ENCODE measurements at places on chromosomes 11 and 22.
A peak's percentile ranks its signal among the peaks of the same experiment; 100 is the strongest.

GRCh38 chr11:46363455-46364005, 16.3 kb downstream of the DGKZ start:
- no peak for DNase-seq

DNA sequence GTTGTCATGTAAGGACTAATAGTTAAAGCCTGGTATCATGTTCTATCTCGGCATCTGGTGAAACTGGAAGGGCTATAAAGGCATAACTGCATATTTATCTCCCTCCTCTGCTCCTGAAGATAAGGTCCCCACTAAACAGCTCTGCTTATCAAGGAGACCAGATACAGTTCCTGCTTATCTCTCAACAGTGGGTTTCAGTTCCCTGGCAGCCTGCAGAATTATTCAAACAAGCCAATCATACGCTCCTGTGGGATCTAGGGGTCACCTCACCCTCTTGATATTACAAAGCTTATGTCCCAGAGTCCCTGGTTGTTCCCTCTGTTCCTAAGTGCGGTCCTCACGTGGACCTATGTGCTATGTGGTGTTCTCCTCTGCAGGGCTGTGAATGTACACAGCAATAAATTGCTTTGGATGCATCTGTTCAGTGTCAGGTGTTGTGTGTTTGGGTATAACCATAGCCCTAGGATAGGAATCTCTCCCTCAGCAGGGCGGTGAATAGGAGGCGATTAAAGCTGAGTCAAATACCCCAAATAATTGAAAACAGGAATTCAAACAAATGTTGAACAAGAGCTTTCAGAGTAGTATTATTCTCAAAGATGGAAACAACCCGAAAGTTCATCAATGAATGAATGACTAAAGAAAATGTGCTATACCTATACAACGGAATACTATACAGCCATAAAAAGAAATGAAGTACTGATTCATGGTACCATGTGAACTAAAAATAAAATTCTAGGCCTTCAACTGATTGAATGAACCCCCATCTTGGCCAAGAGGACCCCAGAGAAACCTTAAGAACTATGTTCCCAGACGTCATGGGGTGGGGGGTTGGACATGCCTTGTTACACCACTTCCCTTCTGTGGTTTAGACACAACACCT, 3.1 kb upstream of the OOSP4A start:
- DNase-seq, result peak; percentile 63

DNA sequence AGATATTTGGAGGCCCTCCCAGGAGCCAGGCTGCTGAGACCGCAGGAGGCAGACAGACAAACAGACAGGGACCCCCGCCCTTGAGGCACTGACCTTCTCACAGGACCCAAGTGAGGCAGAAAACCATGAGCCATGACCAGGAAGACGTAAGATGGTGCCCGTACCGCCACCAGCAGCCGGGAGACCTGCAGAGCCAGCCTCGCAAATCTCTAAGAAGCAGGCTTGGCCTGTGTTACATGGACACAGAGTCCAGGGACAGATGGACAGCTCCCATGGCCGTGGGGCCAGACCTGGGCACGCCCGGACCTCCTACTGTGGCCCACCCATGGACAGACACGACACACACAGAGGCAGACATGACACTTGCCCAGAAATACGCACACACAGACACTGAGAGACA, 30.7 kb upstream of the TOLLIP start:
- DNase-seq, result no peak

- peak; percentile 74 for DNase-seq
Measured at GRCh38 chr11:46387919-46388618, 3.5 kb downstream of the CHRM4 start.

DNA sequence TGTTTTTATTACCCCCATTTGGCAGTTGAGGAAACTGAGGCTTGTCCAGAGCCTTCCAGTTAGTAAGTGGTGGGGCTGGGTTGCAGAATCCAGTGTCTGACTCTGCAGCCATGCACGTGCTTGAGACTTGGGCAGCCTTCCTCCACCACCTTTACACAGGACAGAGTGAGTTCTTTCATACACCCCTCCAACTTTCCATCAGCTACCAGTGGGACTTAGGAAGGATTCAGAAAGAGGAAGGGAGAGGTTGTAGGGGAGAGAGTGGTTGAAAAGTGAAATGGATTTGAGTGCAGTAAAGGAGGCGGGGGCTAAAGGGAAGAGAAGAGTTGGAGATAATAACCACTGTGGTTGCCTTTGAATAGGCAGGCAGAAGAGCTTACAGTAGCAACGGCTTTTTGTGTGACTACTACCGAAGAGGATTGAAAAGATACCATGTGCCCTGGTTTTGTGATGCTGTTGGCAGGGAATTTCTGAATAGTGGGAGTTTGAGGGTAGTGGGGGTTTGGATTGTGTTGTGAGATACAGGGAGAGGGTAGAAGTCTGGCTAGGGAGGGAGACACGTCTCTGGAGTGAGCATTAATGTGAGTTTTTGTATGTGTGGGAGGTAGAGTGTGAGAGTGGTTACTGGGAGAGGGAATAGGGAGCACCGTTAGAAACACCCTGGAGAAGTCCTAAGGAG, 1.7 kb downstream of the UVRAG start:
- DNase-seq, result peak; percentile 84

- no peak for DNase-seq
Measured at GRCh38 chr11:86416494-86416893, 41.8 kb downstream of the CCDC81 start.

DNA sequence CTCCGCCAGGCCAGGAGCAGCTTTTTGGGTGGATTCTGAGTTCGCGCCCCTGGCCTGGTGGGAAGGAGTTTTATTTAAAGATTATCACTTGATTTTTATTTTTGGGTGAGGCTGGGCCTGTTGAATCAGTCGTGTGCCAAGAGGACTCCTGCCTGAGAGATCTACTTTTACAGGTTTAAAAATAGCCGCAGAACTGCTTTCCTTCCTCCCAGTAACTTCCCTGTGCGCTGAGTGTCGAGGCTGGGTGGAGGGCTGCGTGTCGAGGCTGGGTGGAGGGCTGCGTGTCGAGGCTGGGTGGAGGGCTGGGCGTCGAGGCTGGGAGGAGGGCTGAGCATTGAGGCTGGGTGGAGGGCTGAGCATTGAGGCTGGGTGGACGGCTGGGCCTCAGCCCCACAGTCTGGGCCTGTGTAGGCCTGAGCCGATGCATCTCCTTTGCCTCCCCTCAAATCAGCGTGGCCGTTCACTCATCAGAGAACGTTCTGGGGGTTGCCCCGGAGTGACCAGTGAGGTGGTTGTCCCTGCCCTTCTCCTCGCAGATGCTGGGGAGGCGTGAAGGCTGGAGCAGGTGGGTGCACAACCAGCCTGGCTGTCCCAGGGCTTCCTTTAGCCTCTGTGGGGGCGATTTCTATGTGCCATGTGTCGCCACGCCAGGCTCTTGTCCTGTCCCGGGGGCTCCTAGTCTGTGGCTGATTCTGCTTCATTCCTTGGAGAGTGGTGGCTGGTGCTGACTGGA, 30.1 kb downstream of the GRAMD4 start:
- DNase-seq, result peak; percentile 39

GRCh38 chr22:21598302-21598701, 30.8 kb downstream of the UBE2L3 start:
- no peak for DNase-seq

GRCh38 chr11:94025690-94026394, 4.7 kb downstream of the HEPHL1 start:
- DNase-seq, result no peak

DNA sequence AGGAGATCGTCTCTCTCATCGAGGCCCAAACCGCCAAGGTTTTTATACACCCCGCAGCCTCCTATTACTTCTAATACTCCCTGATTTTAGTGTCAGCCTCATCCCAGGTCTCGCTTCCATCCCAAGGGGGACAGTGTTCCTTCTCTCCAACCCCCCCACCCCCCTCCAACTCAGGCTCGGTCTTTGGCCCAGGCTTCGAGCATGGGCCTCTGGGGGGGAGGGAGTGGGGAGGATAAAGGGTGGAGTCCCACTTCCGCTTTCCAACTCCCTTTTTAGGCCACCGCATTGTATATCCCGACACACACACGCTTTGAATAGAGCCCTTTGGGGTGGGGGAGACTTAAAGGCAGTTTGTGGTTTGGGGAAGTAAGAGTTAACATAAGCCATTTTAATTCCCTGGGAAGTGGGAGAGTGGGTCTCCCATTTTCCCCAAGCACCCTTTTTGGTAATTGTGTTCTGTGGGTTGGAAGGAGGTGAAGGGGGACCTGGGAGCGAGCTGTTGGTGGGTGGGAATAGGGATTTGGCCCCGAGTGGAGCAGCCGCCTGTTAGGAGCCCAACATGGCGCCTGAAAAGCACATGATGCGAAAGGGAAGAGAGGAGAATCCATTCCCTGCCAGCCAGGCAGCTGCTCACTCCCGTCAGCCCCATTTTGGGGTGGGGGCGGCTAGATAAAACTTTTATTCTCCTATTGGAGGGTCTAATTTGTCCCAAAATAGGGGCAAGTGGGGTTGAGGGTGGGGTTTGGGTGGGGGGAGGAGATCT, 844 bp downstream of the PCF11 start:
- DNase-seq, result peak; percentile 91

DNA sequence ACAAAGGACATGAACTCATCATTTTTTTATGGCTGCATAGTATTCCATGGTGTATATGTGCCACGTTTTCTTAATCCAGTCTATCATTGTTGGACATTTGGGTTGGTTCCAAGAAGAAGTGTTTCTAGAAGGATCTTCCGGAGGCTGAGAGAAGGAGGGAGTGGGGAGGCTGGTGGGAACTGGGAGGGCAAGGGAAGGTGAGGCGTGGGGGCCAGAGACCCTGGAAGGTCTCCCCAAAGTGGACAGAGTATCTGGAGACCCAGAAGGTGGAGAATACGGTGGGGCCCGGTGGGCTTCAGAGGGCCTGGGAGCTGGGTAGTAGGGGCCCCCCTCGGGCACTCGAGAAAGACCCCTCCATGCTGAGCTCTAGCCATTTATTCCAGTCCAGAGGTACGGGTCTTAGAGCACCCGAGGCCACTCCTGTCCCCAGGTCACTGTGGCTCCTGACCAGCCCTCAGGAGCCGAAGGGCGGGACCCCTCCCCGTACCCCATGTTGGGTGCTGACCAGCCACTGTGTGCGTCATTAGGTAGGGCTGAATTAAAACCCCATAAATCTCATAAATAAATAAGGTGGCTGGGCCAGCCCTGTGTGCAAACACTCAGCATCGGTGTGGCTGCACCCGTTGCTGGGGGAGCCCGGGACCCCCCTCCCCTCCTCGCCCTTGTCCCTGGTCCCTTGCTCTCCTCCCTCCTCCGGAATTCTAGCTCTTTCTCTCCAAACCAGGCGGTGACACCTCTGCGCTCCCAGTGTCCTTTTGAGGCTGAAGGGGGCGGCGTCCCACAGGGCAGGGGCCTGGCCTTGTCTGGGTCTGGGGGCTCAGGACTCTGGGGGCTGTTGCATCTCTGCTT, 38.8 kb upstream of the MUC5AC start:
- no peak for DNase-seq

DNA sequence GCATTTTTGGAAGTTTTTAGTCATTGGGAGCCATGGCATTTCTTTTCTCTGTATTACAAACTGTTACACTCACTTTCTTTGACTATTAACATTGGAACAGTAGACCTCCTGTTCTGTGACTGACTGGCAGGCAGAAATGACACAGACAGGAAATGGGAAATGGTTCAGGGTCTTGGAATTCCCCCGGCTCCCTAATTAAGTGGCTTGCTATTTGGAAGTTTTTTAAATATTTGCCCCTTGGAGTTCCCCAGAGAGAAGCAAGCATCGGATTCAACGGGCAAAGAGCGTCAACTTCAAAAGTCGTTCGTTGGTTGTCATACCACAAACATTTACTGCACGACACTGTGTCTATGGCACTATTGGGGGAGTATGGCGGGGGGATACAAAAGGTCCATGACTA, 1.1 kb upstream of the BIRC2 start:
- no peak for DNase-seq

DNA sequence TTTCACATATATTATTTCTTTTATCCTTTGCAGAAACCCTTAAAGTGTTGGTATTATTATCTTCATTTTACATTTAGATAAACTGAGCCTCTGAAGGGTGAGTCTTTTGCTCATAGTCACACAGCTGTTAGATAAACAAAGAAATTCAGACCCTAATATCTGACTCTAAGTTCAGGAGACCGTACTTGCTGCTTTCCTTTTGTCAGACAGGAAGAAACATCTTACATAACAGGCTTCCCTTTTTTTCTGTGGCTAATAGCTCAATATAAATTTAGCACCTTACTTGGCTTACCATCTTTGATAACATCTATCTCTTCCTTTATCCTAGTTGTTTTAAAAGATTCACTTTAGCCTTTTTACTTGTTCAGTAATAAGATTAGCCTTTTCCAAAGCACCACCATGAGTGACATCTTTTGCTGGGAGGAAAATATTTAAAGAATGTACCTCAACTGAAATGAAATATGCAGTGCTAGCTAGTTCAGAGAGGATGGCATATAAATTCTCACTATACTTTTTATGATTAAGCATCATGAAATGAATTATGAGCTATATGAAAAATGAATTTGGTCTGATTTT, 128.6 kb downstream of the WNT11 start:
- peak; percentile 23 for DNase-seq
